ENCODE measurements at places on chromosomes 6 and 20. TPM values are rescaled to one million over a fixed set of nuclear protein-coding genes. Genes with fewer than 3 reads are reported as not detected.

- DNase-seq, result no peak
- H3K36me3 ChIP-seq, result no peaks in the 10 kb centered on the region
- no peak overlapping the region for H3K4me3 ChIP-seq
- no peak overlapping the region for H3K27ac ChIP-seq
- H3K4me1 ChIP-seq, result peaks cover 12% of the 10 kb centered on the region
- no peaks in the 10 kb centered on the region for H3K27me3 ChIP-seq
Measured at GRCh38 chr6:128139519-128139918, 238.7 kb upstream of the THEMIS start.

DNA sequence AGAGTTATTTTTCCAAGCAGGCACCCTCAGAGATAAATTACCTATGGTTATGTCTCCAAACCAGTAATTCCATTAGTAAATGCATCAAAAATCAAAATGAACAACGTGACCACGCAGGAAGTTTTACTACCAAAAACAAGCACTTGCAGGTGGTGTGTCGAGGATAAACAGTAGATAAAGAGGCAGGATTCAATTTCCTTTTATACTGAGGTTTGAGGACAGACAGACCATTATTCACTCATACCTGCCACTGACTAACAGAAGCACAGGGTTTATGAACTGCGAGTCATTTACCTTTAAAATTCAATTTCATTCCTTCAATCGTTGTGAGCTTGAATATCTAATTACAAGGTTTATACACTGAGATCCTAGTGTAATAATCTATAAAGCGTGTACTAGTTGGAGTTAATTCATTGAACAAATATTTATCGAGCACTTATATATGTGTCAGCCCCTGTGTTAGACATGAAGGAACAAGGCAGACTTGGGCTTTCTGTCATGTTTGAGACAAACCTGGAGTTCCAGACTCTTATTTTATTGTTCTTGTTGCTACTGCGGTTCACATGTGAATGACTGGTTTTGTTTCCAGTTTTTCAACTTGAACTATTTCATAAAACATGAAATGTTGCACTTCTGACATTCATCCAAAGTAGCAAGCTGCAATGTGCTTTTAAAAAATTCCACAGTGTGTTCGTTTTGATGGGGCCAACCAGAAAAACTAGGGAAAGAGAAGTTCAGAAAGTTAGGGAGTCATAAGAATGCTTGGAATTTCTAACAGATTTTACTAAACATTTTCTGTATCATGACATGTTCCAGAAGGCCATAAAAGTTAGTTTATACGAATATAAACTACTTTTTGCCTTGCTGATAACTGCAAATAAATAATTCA lies 205.6 kb downstream of the UST start:
- H3K27me3 ChIP-seq, result no peaks in the 10 kb centered on the region
- H3K27ac ChIP-seq, result no peak overlapping the region
- no peaks in the 10 kb centered on the region for H3K4me1 ChIP-seq
- no peak for DNase-seq
- H3K4me3 ChIP-seq, result no peak overlapping the region
- no peaks in the 10 kb centered on the region for H3K36me3 ChIP-seq

Gene LZTS3
- total RNA-seq, result 8.7 TPM

GRCh38 chr6:166970091-166970490 lies 13.7 kb upstream of the RNASET2 start:
- H3K36me3 ChIP-seq, result no peaks in the 10 kb centered on the region
- no peak for DNase-seq
- H3K27ac ChIP-seq, result no peak overlapping the region

GRCh38 chr20:22403632-22404361 lies 180.6 kb downstream of the FOXA2 start:
- no peak overlapping the region for H3K27ac ChIP-seq
- DNase-seq, result no peak
- no peaks in the 10 kb centered on the region for H3K36me3 ChIP-seq
- H3K27me3 ChIP-seq, result no peaks in the 10 kb centered on the region
- H3K4me3 ChIP-seq, result no peak overlapping the region

DNA sequence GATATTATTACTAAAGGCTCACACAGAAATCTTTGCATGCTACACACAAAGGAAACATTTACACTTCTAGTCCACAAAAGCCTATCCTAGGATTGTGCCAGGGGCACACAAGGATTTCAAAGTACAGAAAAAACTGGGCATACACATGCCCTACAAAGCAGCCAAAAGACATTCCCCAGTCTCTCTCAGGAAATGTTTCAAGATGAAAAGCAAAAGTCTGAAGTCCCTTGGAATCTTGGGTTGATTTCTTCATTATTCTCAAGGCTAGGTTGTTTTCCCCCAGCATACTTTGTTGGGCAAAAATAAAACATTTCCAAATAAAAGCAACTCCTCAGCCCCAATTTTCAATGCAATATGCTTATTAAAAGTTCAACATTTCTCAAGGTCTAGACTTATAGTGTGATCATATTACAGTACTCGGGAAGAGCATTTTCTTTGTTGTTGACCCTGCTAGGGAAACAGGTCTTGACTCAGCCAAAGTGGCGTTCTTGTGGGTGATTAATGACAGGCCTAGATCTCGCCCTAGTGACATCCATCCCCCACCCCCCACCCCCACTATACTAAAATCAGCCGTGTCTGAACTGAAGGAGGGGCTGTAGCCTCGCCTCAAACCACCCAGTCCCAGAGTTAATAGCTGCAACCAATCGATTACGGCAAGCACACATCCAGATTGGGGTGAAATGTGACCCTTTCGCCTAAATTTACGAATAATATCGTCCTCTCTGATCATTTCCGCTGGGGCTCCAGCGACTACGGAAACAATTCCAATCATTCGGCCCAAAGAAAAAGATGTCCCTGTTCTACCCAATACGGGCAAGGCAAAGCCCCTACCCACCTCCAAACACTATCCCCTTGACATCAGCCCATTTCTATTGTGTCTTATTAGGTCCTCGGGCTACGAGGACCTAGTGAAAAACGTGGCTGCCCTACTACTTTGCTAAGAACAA lies 1.4 kb downstream of the AKIRIN2 start:
- peak; percentile 56 for DNase-seq
- no peaks in the 10 kb centered on the region for H3K36me3 ChIP-seq
- peak overlapping the region; percentile 97 for H3K27ac ChIP-seq
- peaks cover 29% of the 10 kb centered on the region for H3K4me1 ChIP-seq
